ENCODE measurements at places on chromosomes 12 and 14. TPM values are rescaled to one million over a fixed set of nuclear protein-coding genes. Genes with fewer than 3 reads are reported as not detected.

OR6C65 gene
- not detected for total RNA-seq

ANKS1B gene
- 0.57 TPM for total RNA-seq

INHBC gene
- not detected for total RNA-seq

MYBPC1 gene
- 0.07 TPM for total RNA-seq

C1S gene
- 73.4 TPM for total RNA-seq

ACOT6 gene
- not detected for total RNA-seq

TAMALIN gene
- 1.0 TPM for total RNA-seq

CLEC2A gene
- total RNA-seq, result not detected

KIF26A gene
- 3.8 TPM for total RNA-seq

TCL1A gene
- not detected for total RNA-seq

CELA1 gene
- not detected for total RNA-seq

SIX6 gene
- not detected for total RNA-seq

KHNYN gene
- total RNA-seq, result 24.4 TPM

CAPS2 gene
- 0.99 TPM for total RNA-seq

ACOT4 gene
- 2.0 TPM for total RNA-seq

TAS2R30 gene
- not detected for total RNA-seq

AHNAK2 gene
- 188 TPM for total RNA-seq

Data from A549 treated with AZD2906 at 1 μM for 4 hours (cell line).